MCF 10A (cell line): ENCODE measurements at places on chromosomes 12 and 14. TPM values are rescaled to one million over a fixed set of nuclear protein-coding genes. Genes with fewer than 3 reads are reported as not detected.

DNA sequence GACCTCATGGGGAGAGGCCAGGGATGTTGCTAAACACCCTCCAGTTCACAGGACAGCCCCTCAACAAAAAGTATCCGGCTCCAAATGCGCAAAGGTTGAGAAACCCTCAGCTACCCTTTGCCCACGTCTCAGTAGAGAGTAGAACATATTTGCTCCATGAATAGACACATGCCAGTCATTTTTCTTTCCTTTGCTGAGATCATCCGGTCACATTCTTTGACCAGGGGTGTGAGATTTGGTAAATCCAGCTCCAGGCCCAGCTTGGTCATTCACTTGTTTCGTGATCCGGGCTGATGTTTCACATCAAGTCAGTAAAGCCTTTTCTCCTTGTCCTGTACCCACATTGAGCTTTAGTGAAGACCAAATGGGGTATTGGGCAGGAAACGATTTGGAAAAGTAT, 83.6 kb upstream of the LHX5 start:
- no peak for DNase-seq

DNA sequence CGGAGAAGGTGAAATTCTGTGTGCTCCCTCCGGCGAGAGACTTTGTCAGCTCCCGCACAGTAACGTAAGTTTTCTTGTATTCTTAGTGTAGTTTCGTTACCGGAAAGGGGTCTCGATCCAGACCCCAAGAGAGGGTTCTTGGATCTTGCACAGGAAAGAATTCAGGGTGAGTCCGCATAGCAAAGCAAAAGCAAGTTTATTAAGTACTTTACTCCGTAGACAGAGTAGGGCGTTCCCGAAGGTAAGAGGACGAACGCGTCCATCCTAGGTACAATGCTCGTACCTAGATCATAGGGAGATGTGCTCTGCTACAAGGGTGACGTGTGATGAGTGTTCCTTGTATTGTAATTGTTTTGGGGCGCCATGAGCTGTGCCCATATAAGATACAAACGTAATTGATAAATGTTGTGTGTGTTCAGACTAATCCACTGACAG, 293 bp downstream of the IFI27L1 start:
- no peak for DNase-seq

- DNase-seq, result peak; percentile 98
Measured at GRCh38 chr14:76918782-76919394, 92.7 kb downstream of the LRRC74A start.

DNA sequence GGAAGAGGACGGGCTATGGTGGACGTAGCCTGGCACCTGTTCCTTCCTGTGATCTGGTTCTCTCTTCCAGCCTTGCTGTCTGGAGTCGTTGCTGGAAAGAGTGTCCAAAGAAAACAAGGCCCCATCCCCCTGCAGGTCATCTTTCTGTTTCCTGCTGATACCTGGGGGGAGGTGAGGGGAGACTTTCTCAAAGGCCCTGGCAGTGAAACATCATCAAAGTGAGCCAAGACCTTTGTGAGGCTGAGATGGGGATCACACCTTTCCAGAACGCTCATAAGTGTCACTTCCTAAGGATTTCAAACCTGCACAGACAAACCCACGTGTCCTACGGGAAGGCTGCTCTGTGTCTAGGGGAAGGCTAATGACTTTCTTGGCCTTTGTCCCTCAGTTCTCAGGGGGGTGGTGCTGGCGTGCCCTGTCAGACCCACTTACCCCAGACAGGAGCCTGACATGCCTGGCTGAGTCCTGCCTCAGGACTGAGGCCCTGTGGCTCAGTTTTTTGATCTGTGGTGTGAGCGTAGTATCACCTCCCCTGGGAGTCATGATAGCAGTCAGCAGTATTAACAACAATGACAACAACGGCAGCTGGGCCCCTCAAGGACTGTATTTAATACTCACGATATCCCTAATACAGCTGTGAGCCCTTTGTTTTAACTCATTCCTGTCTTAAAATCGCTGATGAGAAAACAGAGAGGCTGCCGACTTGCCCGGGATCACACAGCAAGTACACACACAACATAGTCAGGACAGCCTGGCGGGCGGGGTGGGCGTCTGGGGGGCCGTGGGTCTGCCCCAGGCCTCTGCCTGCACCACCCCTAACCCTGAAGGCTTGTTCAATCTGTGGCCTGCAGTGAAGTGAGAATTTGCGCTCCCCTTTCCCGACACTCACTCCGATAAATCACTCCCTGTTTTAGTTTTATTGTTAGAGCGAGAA, 235.2 kb downstream of the SLC41A2 start:
- no peak for DNase-seq

HOXC10 gene
- total RNA-seq, result not detected in 2 replicates

DNA sequence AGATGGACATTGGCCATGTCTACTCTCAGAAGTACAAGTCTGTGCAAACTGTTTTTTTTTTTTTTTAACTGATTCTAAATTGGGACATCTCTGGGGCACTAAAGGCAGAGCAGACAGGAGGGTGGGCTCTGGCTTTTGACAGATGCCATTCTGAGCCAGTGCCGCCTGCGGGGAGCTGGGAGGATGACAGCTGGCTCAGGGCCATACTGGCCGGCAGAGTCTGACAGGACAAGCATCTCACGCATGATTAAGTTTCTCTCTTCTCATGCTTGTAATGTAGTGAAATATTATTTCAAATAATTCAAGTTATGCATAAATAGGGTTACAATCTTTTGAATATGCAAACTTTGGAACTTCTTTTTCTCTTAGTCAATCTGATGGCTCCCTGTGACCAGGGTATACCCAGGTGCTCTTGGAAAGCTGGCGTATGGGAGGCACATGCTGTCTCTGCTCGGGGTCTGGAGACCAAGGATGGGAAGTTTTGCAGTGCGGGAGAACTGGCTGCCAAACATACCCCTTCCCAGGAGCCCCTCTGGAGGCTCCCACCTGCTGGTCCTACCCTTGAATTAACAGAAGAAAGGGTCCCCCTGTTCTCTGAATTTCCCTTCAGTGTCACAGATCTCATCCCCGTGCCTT, 7.6 kb downstream of the CDCA4 start:
- no peak for DNase-seq

GRCh38 chr12:26798023-26798422, 35.0 kb downstream of the ITPR2 start:
- no peak for DNase-seq

- no peak for DNase-seq
Measured at GRCh38 chr12:116891019-116891418, 9.8 kb upstream of the HRK start.

GRCh38 chr12:52029685-52030084, 21.6 kb upstream of the NR4A1 start:
- peak; percentile 43 for DNase-seq

GRCh38 chr14:105999361-106000028, 473.1 kb downstream of the TMEM121 start:
- no peak for DNase-seq

GRCh38 chr14:58844544-58844943, 206.8 kb downstream of the DACT1 start:
- DNase-seq, result no peak

CRIP1 gene
- not detected in 2 replicates for total RNA-seq

DLK1 gene
- not detected in 2 replicates for total RNA-seq

RPL10L gene
- not detected in 2 replicates for total RNA-seq

CABP1 gene
- total RNA-seq, result not detected in 2 replicates

FAM161B gene
- total RNA-seq, result 2.1 and 3.0 TPM in 2 replicates

HOMEZ gene
- total RNA-seq, result 6.6 and 9.3 TPM in 2 replicates

- DNase-seq, result no peak
Measured at GRCh38 chr12:94623161-94623920, 27.0 kb downstream of the TMCC3 start.

DNA sequence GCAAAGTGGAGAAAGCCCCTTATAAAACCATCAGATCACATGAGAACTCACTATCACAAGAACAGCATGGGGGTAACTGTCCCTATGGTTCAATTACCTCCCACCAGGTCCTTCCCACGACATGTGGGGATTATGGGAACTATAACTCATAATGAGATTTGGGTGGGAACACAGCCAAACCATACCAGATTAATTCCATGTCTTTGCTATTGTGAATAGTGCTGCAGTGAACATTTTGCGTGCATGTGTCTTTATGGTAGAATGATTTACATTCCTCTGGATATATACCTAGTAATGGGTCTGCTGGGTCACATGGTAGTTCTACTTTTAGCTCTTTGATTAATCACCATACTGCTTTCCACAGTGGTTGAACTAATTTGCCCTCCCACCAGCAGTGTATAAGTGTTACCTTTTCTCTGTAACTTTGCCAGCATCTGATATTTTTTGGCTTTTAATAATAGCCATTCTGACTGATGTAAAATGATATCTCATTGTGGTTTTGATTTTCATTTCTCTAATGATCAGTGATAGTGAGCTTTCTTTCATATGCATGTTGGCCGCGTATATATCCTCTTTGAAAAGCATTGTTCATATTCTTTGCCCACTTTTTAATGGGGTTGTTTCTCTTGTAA, 29.7 kb upstream of the SAV1 start:
- DNase-seq, result no peak

SLC5A8 gene
- total RNA-seq, result not detected in 2 replicates

DNA sequence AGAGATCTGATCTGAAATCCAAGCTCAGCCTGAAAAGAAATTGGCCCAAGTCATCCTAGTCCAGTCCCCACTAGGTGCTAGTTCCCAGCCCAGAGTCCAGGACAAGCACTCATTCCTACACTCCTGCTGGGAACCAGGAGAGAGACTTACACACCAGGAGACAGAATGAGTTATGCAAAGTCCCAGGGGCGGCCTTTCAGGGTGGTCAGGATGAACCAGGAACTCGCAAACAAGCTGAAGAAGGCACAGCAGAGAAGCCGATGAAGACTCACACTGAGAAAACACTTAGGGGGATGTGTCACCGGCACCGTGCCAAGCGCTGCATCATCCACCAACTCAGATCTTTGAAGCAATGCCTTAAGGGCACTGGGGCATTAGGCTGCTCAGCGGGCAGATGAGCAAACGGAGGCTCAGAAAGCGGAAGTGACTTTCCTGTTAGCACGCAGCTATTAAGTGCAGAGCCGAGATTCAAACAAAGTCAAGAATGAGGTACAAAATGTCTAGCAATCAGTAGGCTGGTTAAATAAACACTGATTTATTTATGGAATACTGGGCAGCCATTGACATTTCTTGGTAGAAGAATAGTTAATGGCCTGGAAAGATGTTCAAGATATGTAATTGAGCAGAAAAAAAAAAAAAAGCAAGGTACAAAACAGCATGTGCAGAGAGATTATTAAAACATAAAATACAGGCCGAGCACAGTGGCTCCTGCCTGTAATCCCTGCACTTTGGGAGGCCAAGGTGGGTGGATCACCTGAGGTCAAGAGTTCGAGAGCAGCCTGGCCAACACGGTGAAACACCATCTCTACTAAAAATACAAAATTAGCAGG, 78.7 kb downstream of the LRRC74A start:
- DNase-seq, result peak; percentile 99
